ENCODE measurements at places on chromosomes 12 and 14.
A peak's percentile ranks its signal among the peaks of the same experiment; 100 is the strongest.

DNA sequence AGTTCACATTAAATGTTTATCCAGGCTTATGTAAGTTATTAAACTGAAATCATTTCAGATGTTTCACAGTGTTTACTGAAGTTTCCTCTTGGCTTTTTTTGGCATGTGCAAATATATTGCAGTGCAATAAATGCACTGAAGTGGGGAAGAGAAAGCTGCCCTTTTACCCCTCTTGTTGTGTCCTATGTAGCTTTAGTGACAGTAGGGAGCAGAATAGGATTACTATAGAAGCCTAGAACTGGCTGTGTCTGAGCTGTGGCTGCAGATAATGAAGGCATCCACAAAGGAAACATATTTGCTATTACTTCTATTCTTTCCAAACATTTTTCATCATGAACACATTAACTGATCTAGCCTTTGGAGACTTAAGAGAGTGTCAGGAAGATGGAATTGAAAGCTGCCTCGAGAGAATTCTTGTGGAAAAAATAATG is 24.1 kb upstream of the CNTN1 start:
- DNase-seq: no peak

DNA sequence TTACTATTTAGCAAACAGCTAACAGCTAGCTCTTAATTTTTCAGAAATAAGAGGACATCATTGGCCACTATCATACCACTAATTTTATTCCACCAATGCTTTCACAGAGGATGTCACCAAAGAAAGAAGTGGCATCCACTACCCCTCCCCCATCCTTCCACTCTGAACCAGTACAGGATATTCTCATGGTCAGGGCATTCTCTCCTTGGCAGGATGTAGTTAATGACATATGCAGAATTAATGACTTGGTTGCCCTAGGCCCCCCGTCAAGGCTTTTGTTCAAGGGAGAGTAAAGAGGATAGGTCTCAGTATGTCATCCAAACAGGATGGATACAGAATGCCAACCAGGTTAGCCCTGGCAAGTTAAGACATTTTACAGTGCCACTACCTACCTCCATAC is 18.9 kb upstream of the NUP107 start:
- no peak for DNase-seq

- no peak for DNase-seq
Observed at GRCh38 chr12:81520064-81520945, 238.8 kb downstream of the PPFIA2 start.

DNA sequence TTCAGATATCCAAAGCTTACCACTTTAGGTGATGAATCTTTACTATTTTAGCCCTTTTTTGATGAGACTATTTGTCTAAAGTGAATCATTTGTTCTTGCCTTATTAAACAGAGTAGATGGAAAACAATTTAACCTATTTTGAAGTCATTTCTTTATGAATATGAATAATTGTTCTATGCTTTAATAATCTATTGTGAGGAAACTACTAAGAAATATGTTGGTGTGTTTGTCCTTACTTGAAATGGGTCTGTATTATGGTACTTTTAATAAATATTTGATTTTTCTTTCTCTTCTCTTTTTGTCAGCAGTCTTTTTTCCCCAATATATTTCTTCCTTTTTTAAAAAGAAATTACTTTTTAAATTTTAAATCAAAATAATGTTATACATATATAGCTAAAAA is 24.4 kb downstream of the HSD17B6 start:
- no peak for DNase-seq

GRCh38 chr12:57770734-57771133 is 1.2 kb downstream of the METTL1 start:
- no peak for DNase-seq

GRCh38 chr14:100777818-100778525 is 47.9 kb upstream of the MEG3 start:
- DNase-seq: no peak

GRCh38 chr12:3677609-3678008 is 75.3 kb downstream of the CRACR2A start:
- no peak for DNase-seq

- peak; percentile 63 for DNase-seq
Observed at GRCh38 chr14:21978184-21978998, 304.8 kb upstream of the OR4E1 start.

DNA sequence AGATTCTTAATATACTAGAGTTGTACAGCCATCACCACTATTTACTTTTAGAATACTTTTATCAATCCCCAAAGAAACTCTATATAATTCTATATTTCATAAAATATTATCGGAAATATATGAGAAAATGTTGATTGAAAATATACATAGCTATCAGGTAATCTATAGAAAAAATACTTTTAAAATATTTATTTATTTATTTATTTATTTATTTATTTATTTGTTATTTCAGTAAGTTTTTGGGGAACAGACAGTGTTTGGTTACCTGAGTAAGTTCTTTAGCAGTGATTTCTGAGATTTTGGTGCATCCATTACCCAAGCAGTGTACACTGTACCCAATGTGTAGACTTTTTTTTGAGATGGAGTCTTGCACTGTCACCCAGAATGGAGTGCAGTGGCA is 206.6 kb upstream of the DAAM1 start:
- no peak for DNase-seq

DNA sequence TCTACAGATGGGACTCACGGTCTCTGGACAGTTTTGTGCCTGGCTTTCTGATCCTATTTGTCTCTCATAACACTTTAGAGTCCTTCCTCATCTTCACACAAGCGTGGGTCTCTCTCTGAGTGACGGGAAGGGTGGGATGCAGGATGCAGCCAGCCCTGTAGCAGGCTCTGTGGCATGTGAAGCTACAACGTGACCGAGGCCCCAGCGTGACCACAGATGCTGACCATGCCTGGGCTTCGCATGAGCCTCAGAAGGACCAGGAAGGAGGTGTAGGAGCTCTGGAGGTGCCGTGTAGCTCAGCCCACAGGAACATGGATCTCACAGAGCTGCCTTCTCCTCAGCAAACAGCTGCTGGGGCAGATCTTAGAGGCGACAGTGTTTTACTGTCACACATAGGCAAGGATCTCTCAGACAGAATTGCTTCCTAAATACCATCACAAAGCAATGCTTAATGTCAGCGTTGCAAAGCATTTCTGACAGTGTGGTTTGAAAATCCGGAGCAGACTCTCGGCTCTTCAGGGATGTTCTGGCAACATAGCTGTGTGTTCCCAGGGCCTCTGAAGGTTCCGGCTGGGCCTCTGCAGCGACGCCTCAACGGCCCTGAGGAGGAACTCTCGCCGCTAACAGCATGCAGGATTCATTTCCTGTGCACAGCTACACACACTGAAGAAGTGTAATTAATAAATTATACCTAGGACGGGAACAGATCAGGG is 21.9 kb downstream of the ANKLE2 start:
- DNase-seq: no peak

- DNase-seq: no peak
Observed at GRCh38 chr14:54209511-54210250, 187.1 kb upstream of the CDKN3 start.

- DNase-seq: no peak
Observed at GRCh38 chr12:8080120-8080519, 2.0 kb upstream of the NECAP1 start.

Measured in activated gamma-delta T cell treated with Interleukin-2 at 50 U/mL for 16 hours (primary cell).